Stimulated activated CD8-positive, alpha-beta memory T cell treated with anti-CD3 and anti-CD28 coated beads, Interleukin-2, amount 100 ng/mL, for 1 hour (primary cell): ENCODE measurements at places on chromosomes 3 and 15.
A peak's percentile ranks its signal among the peaks of the same experiment; 100 is the strongest.

DNA sequence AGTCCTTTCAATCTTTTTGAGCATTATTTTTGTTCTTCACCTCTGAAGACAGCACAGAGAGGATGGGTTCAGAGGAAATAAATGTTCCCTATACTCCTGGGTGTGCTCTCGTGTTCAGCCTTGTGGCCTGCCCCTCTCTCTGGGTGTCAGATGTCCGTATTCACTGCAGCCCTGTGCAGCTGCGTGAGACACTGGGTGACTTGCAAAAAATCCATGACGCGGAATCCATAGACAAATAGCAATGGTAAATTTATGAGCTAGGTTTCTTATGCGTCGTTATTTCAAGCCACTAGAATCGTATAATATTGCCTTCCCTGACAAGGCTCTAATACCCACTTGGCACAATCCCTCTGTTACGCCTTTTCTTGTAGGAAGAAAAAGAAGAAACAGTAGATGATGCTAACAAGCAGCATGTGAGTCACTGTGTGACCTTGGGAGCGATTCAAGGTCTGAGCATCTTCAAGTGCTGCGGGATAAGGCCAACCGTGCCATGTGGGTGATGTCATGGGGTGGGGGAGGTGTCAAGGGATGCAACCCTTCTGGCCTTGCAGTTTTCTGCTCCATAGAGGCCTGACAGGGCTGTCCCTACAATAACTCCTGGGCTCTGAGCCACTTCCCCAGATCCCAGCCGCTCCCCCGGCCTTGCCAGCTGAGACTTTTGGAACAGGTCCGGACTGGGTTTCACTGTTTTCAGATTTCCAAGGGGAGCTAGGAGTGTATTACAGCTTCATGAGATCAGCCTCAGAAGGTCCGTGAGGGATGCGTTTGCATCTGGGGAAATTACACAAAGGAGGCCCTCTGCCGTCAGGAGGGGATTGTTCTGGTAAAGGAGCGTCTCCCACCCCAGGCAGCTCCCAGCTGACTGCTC, 47.6 kb upstream of the POMGNT2 start:
- no peak for DNase-seq

DNA sequence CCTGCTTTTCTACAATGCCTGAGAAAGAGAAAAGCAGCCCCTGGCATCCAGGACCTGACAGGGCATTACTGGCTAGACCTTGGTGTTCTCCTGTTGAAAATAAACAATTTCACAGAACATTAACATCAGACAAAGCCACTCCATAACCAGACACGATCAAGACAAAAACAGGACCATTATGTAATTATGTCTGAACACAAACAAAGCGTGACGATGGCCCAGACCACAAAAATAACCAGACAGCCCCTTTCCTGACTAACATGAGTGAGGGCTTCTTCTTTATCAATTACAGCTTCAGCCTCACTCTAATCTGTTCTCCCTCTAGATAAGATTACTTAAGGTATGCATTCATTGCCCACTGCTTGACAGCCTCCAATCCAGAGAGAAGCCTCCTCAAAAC, 172.7 kb upstream of the LMCD1 start:
- no peak for DNase-seq

- DNase-seq, result no peak
Observed at GRCh38 chr15:79008659-79009058, 63.8 kb upstream of the CTSH start.

GRCh38 chr3:46670000-46670890, 23.2 kb downstream of the ALS2CL start:
- DNase-seq, result no peak

DNA sequence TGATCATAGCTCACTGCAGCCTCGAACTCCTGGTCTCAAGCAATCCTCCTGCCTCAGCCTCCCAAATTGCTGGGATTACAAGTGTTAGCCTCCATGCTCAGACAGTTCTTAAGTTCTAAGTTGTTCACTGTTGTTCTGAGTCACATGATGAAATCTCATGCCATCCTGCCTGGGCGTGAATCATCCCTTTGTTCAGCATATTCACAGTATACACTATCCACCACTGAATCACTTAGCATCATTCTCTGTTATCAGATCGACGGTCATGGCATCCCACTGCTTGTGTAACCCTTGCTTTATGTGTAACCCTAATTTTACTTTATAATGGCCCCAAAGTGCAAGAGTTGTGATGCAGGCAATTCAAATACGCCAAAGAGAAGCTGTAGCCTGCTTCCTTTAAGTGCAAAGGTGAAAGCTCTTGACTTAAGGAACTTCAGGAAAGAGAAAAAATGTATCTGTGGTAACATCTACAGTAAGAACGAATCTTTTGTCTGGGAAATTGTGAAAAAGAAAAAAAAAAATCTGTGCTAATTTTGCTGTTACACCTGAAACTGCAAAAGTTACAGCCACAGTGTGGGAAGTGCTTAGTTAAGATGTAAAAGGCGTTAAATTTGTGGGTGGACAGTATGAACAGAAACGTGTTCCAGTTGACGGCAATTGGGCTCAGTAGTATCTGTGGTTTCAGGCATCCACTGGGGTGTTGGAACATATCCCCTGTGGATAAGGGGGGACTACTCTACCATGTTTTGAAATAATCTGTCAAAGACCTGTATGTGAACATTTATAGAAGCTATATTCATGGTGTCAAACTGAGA, 80.6 kb downstream of the PCOLCE2 start:
- DNase-seq, result no peak

DNA sequence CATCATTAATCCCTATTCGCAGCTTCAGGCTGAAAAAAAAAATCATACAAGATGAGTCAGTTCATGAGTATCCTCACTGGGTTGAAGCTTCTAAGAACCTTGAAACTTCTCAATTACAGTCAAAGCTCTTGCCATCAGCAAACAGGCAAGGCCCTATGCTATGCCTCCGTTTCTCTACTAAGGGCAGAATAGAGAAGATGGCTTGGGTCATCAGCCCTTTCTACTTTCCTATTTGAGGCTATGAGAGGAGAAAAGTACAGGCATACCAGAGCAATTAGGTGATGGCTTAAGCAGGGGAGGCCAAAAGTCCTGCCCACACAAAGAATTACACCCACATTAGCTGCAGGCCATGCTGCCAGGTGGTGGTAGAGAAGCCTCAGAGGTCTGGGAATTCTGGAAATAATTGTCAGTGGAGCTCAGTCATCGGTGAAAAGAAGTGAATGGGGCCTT, 89.0 kb downstream of the MRPL46 start:
- DNase-seq, result no peak

DNA sequence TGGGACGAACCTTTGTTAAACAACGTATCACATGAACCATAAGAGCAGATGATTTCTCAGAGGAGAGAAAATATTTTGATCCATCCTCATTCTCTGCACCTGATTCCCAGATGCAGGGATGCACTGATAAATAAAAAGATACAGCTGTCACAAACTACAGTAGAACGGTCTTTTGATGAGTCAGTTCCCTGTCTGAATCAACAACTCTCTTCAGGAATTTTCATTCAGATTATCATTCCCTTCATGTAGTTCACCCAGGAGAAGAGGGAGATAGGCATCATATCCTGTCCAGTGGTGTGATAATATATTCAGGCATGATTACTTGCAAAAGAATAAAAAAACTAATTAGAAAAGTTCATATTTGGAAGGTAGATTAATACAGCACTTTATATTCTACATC, 521.5 kb downstream of the PYDC2 start:
- DNase-seq, result no peak

DNA sequence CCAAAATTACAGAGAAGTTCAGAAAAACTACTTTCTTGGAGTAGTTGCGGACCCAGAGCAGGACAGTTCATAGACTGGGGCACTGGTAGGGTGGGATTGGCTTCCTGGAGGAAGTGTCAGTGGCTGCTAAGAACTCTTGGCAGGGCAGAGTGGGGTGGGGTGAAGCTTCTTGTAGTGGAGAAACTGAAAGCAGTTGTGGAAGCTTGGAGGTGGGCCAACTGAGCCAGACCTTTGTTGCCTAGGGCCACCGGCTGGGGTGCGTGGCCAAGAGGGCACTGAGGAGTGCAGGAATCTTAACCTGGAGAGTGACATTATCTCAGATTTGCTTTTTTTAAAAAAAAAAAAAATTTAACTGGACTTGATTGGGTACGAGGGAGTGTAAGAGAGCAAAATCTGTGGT, 3.1 kb downstream of the KAT2B start:
- peak; percentile 9 for DNase-seq

GRCh38 chr3:180116203-180116602, 79.5 kb upstream of the PEX5L start:
- DNase-seq, result no peak

DNA sequence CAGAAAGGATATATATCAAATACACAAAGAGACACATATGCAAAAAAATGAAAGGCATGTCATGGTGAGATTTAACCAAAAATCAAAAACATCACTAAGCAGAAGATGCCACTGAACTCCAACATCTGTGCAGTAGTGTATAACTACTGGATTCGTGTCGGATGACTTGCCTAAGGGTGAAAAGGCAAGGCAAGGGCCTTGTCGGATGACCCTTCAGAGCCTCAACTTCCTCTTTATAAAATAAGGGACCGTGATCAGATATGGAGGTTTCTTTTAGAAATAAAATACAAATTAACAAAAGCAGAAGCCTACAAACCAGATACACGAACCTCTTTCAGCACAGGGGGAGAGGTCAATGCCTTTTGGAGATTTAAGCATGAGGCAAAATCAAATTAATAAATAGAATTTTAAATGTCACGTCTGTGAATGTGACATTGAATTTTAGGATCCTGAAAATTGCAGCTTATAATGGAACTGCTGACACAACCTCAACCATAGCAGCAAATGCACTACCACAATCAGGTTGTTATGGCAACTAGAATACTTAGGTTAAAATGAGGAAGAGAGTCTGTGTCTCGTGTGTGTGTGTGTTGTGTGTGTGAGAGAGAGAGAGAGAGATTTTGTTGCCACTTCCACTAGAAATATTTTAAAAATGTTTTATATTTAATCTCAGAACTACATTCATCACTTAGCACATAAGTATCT, 8.3 kb upstream of the CHRM5 start:
- DNase-seq, result no peak

DNA sequence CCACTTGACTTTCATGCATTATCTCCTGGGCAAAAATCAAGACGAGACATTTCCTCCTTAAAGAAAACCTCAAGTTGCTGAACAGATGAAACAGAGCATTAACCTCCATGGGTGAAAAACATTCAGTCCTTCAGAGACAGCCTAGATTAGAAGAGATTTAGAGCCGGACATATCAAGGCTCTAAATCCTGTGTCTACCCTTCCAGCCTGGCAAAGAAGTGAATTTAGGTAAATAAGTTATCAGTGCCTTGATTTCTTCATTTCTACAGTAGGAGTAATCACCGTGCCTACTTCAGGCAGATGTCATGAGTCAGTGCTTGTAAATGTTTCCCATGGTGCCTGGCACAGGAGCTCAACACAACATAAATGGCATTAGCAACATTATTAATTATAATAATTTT, 159.3 kb upstream of the PRICKLE2 start:
- DNase-seq, result no peak

DNA sequence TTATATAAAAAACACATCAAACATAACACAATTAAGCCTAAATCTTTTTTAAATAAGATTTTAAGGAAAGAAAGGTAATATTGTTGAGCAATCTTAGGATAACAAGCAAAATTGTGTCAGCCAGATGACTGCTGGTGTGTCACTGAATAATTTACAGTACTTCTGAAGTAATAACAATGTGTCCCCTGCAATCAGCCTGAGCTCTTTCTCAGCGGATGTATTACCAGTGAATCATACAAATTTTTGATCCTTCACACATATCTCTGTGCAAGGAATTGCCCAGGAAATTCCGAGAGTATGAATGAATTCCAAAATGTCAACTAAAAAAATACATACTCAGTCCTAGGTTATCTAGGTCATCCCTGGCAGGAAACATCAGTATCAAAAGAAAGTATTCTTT, 76.6 kb upstream of the PTX3 start:
- DNase-seq, result no peak

GRCh38 chr15:90756916-90757315, 39.8 kb downstream of the BLM start:
- no peak for DNase-seq

DNA sequence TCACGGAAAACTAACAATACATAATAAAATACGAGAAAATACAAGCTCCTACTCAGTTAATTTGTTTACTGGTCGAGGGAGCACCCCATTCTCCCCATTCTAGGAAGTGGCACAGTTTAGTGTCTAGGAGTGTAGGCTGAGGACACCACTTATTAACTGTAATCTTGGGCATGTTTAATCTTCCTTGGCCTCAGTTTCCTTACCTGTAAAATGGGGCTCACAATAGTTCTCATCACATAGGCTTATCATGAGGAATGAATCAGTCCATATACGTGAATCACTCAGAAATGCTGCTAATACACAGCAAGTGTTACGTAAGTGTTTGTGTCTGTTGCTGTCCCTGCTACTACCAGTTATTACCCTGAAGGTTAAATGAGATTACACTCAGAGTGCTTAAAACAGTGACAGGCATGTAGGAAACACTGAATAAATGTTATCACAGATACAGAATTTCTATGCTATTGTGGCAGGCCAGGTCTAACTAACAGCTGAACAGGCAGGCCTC, 210.2 kb downstream of the OSBPL10 start:
- no peak for DNase-seq

- DNase-seq, result no peak
Observed at GRCh38 chr3:82587174-82587573, 825.7 kb upstream of the GBE1 start.

DNA sequence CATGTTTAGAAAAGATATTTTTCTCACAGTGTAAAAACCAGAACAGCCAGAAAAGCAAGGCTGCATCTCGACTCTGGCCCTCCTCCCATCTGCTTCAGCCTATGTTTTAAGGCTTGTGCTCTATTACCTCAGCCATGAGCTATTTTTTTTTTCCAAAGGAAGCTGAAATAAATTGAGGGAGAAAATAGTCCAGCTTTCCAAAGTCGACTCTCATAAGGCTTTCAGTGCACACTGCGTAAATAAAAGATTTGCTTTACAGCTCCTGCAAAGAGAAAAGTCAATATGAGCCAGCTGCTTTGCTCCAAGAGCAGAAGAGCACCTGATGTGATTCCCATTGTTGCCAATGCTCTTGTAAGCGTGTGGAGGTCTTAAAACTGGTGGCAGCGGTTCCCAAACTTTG, 26.7 kb downstream of the SCG3 start:
- no peak for DNase-seq

- DNase-seq, result no peak
Observed at GRCh38 chr15:78454992-78455391, 17.0 kb downstream of the IREB2 start.

GRCh38 chr15:92907896-92908712, 8.0 kb downstream of the CHD2 start:
- peak; percentile 24 for DNase-seq

DNA sequence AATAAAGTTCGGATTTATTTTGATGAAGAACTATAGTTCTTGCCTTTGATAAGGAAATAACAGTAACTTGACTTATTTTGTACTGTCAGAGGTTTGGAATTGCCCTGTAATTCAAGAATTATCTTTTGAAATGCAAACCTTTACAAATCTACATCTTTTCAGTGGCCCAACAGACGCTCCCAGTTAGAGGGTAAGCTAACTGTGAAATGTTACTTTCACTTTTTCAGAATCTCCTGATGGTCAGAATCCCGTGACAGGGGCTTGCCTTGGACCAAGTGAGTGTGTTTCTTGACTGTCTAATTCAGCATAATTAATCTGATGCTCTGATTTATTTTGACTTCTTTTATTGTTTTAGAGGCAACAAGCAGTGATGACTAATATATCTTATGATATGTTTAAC, 262.5 kb downstream of the PLOD2 start:
- DNase-seq, result no peak

- no peak for DNase-seq
Observed at GRCh38 chr3:24299246-24299805, 195.3 kb downstream of the THRB start.

- DNase-seq, result no peak
Observed at GRCh38 chr15:40845036-40845435, 1.2 kb downstream of the SPINT1 start.
